ENCODE measurements at places on chromosomes 2 and 18. TPM values are rescaled to one million over a fixed set of nuclear protein-coding genes. Genes with fewer than 3 reads are reported as not detected.

Gene ADCY3
- 69.3 TPM for total RNA-seq

DNA sequence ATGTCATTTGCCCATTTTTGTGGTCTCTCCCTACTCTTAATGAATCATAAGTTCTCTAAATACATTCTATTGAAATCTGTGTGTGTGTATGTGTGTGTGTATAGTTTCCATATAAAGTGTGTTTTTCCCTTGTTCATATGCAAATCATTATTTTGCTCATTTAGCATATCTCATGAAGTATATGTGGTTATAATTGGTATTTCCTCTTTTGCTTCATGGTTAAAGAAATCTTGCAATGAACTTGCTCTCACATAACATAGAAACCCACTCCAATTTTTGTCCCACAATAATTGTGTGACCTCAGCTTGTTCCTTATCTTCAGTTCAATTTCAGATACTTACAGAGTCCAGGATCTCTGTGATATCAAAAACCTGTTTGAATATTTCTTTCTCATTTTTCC is 1.2 kb downstream of the CPO start:
- DNase-seq = no peak

DNA sequence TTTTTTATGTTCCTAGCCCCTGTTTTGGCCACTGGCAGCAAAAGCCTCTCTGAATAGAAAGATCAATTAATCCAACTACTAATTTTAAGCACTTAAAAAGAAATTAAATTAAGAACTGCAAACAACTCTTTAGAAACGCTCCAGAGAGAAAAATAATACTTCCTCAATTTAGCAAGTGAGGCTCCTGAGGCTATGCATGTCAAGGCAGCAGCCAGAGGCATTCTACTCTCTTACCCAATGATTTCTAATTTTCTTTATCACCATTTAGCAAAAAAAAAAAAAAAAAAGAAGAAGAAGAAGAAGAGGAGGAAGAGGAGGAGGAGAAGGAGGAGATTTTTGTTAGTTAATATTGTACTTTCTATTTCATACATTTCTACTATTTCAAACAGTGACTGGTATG is 68.5 kb downstream of the TMEM237 start:
- DNase-seq = no peak

GRCh38 chr18:21181766-21182165 is 60.3 kb upstream of the GREB1L start:
- no peak for DNase-seq

DNA sequence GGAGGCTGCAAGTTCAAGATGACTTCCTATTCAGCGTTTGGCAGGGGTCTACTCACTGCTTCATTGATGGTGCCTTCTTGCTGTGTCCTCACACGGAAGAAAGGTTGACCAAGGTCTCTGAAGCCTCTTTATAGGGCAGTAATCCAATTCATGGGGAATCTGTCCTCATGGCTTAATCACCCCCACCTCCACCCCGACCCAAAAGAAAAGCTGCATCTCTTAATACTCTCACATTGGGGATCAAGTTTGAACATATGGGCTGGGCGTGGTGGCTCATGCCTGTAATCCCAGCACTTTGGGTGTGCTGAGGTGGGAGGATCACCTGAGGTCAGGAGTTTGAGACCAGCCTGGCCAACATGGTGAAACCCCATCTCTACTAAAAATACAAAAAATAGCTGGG is 36.4 kb upstream of the HNMT start:
- no peak for DNase-seq

Data from chondrocyte (in vitro differentiated cells).